ENCODE measurements at places on chromosomes 5 and 9.

DNA sequence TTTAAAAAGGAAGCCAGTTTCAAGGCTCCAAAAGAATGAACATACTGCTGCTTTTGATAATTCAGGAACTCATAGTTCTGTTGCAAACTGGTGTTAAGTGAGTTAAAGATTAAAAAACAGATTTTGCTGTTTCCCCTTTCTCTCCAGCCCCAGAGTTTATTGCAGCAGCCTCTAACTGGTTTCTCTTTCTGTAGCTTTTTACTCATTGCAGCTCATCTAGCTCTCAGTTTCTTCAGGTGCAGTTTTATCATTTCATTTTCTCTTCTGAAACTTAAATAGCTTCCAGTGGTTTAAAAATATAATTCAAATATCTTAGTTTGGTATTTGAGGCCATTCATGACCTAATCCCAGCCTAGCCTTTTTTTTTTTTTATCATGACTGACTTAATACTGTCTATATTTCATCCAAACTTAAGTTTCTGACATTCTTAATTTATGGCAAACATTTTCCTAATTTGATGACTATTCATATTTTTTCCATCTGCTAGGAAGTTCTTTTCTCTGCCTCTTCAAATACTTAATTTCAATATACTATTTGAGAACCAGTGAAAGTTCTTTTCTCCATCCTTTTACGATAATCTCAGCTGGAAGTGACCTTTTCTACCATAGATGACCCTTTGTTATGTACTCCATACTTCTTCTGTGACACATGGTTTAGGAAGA, 252.7 kb upstream of the GRIA1 start:
- DNase-seq = no peak

GRCh38 chr9:126223798-126224531, 102.7 kb upstream of the MVB12B start:
- no peak for DNase-seq

DNA sequence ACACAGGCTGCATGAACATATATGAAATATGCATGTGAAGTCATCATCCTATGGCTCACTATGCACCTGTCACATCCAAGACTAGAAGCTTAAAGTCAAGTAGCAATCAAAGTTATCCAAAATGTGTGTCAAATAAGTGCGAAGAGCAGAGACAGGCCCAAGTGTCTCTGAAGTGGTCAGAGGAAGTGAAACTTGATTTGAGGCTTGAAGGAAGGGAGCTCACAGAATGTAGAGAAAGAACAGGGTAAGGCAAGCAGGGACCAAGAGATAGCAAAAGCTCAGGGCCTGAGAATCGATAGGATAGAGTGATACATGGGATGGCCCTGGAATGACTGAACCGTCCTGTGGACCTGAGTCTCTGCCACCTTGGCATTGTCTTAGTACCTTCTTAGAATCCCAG, 274.3 kb upstream of the TRPC7 start:
- no peak for DNase-seq

- DNase-seq = no peak
Measured at GRCh38 chr9:4022435-4023067, 277.3 kb downstream of the GLIS3 start.

- DNase-seq = no peak
Measured at GRCh38 chr9:120883608-120883996, 6.6 kb upstream of the PHF19 start.

GRCh38 chr5:117623042-117623805, 1048.6 kb upstream of the SEMA6A start:
- DNase-seq = no peak

DNA sequence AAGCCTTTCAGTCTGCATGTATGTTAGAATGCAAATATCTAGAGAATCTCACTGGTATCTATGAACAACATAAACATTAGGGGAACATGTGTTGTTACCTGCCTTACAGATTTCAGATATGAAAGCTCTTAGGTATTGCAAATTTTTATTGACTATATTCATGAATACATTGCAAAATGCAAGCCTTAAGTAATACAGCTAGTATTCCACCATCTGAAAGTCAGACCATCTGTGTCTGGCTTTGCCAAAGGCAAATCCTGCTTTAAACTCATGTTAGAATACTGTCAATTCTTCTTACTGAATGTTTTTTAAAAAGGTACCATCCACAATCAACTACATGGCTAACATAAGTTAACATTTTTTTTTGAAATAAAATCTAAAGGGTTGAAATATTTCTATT, 215.6 kb downstream of the AP3B1 start:
- DNase-seq = no peak

DNA sequence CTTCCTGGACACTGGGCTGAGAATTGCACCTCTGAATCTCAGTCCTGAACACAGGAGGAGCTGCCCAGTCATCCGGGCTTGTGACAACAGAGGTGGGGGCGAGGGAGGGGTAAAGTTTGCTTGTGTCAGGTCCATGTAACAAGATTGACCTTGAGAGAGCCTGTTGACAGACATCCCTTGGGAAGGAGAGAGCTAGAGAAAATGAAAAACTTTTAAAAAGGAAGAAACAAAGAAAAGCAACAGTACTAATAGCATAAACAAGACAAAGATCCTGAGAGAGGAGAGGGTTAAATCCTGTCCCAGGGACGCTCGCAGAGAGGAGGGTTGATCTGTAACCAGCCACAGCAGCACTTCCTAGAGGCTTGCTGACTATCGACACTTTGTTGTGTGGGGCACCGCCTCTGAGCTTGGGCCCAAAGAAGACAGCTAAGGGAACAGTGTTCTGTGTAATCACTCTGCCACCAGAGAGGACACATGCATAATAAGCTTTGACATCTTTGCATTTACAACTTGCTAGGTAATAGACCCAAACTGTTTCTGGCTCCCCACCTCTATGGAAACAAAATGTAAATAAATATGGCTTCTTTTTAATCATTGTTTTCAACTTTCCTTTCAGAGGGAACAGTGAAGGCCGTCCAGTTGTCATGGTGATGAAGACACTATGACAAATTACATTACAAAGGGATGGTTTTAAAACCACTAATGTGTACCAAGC, 363.7 kb downstream of the CSNK1G3 start:
- DNase-seq = no peak

DNA sequence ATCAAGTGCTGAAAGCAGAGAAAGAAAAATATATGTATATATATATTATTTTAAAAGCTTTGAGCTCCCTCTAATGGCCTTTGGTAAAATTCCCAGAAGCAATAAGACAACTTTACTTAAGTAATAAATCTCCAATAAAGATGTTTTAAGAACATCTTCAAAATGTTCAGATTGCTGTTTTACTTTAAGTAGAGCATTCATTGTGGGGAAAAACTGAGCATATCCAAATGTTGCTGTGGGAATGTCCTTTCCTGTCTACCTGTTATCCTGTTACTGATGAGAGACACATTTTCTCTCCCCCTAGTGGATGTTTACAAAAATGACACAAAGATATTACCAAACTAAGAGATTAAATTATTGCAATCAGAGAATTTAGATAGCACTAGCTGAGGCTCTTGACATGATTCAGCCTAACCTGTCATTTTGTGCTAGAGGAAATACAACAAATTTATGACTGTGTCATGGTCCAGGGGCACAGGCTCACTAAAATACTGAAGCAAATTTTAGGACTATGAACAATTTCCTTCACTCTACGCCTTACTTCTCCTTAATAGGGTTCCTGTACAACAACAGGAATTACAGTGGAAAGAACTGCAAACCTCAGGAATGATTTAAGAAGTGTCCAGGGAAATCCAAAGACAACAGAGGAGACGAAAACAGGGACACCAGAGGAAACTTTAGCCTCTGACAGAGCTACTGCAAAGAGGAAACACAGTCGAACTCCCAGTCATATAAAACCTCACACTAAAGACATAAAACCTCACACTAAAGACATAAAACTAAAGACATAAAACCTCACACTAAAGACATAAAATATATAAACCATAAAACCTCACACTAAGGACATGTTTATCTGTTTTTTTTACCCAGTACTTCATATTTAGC, 24.3 kb upstream of the PRRC1 start:
- no peak for DNase-seq

DNA sequence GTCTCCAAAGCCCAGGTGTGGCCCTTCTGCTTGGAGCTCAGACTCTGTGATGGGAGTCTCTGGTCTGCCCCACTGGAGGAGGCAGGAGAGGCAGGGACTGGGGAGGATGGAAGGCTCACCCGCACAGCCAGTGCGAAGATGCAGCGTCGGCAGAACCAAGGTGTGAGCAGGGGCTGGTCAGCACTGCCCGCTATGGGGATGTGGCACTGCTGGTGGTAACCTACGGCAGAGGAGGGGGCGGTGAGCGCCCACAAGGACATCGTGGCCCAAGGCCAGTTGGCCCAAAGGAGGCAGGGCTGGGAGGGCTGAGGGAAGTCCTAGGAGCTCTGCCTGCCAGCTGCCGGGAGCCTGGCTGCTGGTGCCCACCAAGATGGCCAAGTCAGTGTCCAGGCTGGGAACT, 7.3 kb downstream of the PHF19 start:
- no peak for DNase-seq
